ENCODE measurements at places on chromosomes 13 and 19.

- no peak for DNase-seq
These were observed 5.5 kb downstream of the SLC15A1 start for GRCh38 chr13:98746968-98747367.

GRCh38 chr13:49315036-49315565 lies 67.4 kb downstream of the CDADC1 start:
- no peak for DNase-seq

- DNase-seq, result peak; percentile 43
These were observed 379.1 kb downstream of the SLITRK6 start for GRCh38 chr13:85420136-85420535.

DNA sequence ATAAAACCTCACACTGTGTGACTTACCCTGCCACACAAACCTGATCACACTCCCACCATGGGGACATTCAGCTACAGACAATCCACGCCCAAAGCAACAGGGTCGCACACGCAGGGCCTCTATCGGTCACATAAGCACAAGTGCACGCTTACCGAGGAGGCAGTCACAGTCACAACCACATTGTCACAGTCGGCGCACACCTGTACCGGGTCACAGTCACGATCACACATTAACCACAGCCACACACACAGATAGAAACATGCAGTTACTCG lies 579 bp downstream of the ZNF566 start:
- no peak for DNase-seq

- DNase-seq, result no peak
These were observed 89.2 kb downstream of the MZT1 start for GRCh38 chr13:72638059-72638815.

DNA sequence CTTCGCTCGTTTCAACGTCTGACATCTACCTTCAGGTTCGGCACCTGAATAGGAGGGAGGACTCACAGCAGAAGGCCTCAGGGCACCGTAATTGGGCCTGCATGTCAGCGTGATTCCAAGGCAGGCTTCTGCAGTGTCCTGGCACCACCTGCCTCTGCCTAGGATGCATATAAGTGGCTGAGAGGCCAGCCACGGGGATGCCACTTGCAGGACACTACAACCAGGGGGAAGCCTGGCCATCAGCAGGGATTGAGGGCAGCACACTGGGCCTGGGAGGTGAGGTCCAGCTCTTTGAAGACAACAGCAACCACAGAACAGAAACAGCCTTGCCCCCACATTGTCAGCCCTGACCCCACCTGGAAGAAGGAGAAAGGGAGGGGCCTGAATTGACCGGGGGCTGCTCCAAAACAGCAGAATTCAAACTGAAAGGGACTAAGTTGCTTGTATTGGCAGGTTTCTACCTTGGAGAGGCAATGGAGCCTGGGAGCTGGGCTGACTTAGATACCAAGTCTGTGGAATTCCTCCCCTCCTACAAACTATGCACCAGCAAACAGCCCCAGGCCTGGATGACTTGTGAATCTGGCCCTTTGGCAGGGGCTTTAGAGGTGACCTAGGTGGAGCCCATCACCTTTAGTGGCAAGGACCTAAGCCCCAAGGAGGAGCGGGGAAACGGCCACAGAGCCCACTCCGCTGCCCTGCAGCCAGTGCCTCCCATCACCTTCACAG lies 34.1 kb upstream of the POMP start:
- DNase-seq, result no peak

DNA sequence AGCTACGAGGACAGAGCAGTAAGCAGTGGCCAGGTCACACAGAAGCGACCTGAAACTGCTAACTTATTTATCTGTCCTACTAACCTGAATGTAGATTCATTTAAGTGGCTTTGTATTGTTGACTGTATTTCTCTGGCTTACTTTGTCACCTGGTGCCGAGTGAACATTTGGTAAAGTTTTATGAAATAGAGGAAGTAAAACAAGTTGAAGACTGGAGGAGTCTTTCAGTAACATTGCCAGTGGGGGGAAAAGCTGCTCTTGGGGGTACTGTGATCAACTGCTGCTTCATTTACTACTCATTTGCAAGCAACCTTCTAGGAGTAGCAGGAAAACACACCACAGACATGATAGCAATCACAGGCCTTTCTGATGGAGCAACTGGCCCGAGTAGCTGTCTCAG lies 615.0 kb downstream of the FGF9 start:
- DNase-seq, result no peak

- DNase-seq, result no peak
These were observed 75.0 kb downstream of the POLR1D start for GRCh38 chr13:27696731-27697130.

DNA sequence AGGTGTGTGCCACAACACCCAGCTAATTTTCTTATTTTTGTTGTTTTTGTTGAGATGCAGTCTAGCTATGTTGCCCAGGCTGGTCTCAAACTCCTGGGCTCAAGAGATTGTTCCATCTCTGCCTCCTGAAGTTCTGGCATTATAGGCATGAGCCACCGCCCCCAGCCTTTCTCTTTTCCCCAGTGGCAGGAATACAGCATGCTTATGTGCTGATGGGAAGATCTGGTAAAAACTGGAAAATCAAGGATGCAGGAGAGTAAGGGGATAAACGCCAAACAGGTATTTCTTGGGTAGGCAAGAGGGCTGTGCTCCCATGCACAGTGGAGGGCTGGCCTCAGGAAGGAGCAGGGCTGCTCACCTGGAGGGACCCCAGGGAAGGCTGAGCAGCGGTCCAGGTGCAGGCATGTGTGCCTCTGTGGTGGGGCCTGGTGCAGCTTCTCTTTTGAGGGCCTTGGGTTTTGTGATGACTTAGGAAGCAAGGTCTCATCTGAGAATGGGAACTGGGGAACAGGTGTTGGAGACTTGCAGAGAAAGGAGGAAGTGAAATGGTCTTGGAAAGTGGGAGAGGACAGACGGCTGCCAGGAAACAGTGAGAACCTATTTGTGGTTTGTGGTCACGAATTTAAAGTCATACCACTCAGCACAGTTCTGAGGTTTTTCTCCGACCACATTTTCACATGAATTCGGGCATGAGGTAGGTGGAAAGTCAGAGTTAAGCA lies 106.5 kb downstream of the TEX26 start:
- DNase-seq, result no peak

GRCh38 chr13:40471076-40471475 lies 195.4 kb downstream of the FOXO1 start:
- DNase-seq, result no peak

DNA sequence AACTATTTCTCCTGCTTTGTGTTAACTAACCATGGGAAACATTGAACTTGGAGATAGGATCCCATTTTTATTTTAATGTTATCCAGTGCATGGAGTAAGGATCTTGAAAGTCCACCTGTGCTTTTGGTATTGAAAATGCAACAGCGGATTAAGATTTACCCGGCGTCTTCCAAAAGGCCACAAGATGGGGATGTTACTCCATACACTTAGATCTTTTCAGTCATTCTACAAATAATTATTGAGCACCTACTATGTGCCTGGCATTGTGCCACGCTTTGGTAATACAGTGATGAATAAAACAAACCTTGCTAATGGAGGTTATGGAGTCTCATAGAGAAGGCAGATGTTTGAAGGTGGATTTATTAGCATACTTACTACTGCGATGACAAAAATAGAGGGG lies 56.9 kb downstream of the RFC3 start:
- no peak for DNase-seq

- DNase-seq, result no peak
These were observed 19.9 kb downstream of the TPT1 start for GRCh38 chr13:45320876-45321629.

GRCh38 chr13:66723576-66723975 lies 506.6 kb downstream of the PCDH9 start:
- DNase-seq, result no peak

GRCh38 chr13:60957816-60958215 lies 457.8 kb downstream of the PCDH20 start:
- no peak for DNase-seq

DNA sequence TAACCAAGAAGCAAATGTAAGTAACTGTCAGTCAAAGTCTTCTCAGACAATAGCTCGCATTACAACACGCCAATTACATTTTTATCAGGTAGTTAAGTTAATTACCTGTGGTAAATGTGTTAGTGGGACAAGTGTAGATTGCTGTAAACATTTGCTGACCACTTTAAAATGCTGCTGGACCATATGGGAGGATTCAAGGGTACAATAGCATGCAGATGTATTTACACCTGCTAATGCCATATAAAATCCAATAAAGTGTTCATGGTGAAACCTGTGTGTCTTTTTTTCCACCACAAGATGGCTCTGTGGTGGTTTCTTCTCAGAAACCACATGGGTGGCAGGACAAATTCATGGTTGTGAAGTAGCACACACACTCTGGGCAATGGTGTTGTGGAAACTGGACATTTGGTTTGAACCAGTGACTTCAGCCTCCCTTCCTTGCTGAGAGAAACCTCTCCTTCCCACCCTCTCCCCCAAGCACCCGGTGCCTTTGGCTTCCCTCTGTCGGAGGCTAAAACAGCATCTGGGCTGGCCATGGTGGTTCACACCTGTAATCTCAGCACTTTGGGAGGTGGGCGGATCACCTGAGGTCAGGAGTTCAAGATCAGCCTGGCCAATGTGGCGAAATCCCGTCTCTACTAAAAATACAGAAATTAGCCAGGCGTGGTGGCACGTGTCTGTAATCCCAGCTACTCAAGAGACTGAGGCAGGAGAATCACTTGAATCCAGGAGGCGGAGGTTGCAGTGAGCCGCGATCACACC lies 18.1 kb upstream of the GTF3A start:
- DNase-seq, result no peak

DNA sequence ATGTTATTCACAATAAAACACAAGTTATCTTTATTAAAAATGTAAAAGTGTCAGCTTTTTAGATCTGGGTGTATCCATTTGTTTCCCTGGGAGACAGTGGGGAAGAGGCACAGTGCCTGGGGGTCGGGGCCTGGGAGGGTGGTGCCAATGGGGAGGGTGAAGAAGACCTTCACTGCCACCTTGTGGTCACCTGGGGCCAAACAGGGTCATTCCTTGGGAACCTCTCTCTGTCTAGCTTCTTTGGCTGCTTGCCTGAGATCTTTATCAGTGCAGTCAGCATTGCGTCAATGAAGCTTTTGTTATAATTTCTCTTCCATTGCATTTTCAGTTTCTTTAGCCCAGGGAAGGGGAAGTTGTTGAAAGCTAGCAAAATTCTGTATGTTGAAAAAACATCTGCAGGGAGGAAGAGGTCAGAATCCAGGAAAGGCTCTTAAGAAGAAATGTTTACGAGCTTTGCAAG lies 39.1 kb downstream of the PCDH8 start:
- DNase-seq, result peak; percentile 50

DNA sequence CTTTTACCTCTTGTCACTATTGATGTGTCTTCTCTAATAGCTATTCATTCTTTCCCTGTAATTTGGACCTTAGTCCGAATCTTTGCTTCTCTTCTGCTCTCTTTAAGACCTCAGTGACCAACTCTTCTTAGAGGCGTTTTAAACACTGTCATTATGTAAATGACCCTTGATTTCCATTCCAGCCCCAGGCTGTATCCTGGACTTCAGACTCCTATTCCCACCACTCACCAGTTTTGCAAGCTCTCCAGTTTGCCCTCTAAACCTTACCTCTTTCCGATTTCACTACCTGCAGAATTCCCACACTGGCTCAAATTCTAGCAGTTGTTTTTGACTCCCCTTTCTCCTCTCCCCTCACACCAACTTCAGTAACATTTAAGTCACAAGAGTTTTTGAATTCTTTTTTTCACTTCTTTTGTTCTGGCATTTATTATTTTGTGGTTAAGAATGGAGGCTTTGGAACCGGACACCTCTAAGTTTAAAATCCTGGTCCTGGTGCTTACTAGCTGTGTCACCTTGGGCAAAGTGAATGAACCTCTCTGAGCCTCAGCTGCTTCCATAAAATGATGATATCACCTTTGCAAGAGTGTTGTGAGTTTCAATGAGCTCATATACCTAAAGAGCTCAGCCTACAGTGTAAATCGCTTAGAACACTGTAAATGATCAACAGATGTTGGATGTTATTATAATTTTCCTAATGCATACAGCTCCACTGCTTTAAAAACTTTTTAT lies 13.6 kb upstream of the HMGB1 start:
- DNase-seq, result no peak

GRCh38 chr13:34401696-34402095 lies 540.4 kb upstream of the NBEA start:
- DNase-seq, result no peak

- no peak for DNase-seq
These were observed 711 bp upstream of the FOSB start for GRCh38 chr19:45467115-45467455.

GRCh38 chr19:27794494-27795042 lies 1418.4 kb downstream of the UQCRFS1 start:
- peak; percentile 34 for DNase-seq

- no peak for DNase-seq
These were observed 3.6 kb downstream of the UQCR11 start for GRCh38 chr19:1601613-1602064.

Measured in right hindlimb (tissue), 1 donor.